Activated naive CD8-positive, alpha-beta T cell treated with anti-CD3 and anti-CD28 coated beads for 36 hours (primary cell): ENCODE measurements at places on chromosomes 11 and 22.

GRCh38 chr11:23564370-23564769 lies 704.1 kb upstream of the CCDC179 start:
- DNase-seq: no peak

GRCh38 chr22:49793296-49793695 lies 34.4 kb downstream of the BRD1 start:
- no peak for DNase-seq

- no peak for DNase-seq
Measured at GRCh38 chr11:67320011-67320410, 16.7 kb downstream of the SSH3 start.

DNA sequence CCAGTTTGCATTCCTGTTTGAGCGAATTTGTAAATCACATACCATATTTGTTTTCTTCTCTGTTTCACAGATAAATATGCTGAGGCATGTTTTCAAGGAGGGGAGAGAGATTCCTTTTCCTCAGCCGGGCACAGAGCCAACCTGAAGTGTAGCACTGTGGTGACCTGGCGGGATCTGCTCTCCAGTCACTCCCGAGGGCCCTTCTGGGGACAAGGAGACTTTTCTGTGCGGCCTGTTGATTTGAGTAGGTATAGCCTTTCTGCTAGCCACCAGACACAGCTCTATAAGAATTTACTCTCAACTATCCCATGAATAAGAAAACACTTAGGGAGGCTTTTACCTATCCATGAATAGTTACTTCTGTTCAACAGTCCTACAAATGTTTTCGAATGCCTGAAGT lies 63.5 kb upstream of the FDX1 start:
- DNase-seq: no peak
